ENCODE measurements at places on chromosomes 16 and 17.
A peak's percentile ranks its signal among the peaks of the same experiment; 100 is the strongest.

DNA sequence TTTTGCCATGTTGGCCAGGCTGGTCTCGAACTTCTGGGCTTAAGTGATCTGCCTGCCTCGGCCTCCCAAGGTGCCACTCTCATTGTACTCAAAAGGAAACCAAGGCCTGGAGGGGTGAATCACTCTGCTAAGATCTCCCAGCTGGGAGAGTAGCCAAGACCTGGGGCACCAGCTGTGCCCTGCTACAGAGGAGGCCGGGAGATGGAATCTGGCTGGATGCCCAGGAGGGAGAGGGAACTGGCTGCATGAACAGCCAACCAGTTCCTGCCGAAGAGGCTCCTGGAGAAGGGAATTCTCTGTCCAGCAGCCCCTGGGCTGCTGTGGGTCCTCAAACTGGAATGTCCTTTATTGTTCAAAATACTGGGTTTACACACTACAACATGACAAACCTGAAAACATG, 238.7 kb upstream of the CIBAR2 start:
- no peak for DNase-seq

GRCh38 chr17:65071861-65072260, 15.3 kb upstream of the GNA13 start:
- DNase-seq, result no peak

DNA sequence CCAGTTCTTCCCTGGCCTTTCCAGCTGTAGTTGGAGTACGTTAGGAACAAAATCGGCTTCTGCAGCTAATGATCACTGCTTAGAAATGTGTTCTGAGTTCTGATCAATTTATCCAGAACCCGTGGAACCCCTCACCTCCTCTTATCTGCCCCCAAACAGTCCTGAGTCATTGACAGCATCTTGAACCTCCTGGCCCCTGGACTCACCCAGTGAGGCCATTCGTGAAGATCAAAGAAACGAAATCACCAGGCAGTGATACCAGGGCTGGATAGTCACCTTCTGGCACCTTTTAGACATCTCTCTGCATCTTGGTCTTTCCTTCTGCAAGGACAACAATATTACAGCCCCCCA, 17.0 kb upstream of the EXOC7 start:
- no peak for DNase-seq

- DNase-seq, result peak; percentile 54
Measured at GRCh38 chr16:1469693-1470201, 5.1 kb downstream of the CLCN7 start.
